GM12878 (cell line): ENCODE measurements at places on chromosomes 12 and 14. TPM values are rescaled to one million over a fixed set of nuclear protein-coding genes. Genes with fewer than 3 reads are reported as not detected.

TMEM260 gene
- polyA plus RNA-seq: 9.6 TPM in 2 replicates

GRCh38 chr12:76768576-76768975, 4.7 kb downstream of the ZDHHC17 start:
- DNase-seq: no peak

DNA sequence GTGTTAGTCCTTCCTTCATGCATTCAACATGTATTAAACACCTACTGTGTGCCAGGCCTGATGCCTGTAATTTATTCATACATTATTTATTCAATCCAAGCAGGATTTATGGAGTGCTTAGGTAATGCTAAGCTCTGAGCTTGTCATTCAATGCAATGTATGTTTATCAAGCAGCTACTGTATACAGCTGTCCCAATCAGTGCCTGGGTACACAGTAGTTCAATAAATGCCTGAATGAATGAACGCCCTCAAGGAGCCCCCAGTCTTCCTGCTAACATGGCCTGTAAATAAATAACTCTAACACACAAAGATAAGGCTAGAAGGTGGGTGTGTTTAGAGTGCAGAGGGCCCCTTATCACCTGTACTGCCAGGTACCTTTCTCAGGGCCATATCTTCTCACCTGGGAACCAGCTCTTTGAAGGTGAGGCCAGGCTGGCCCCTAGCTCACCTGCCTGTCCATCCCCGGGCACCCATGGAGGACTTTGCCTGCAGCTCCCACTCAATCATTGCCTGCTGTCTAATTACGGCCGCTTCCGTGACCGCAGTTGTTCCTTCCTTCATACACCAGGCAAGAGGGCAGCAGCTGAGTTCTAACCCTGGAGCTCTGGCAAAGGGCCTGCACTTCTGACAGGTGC, 20.0 kb upstream of the KDM2B start:
- no peak for DNase-seq

DNA sequence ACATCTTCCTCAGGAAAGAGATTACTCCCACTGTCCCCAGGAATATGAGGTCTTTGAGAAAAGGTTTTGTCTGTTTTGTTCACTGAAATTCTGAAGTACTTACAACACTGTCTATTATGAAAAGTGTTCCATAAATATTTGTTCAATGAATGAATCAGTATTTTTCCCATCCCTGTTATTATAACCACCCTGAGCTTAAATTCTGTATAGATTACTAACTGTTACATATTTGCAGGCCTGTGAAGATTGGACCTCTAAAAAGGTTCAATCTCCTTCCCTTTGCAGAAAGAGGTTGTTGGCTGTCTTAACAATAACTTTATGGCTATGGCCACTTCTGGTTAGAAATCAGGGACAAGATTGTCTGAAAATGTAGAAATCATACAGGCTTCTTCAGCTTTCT, 174.5 kb upstream of the NPAS3 start:
- DNase-seq: no peak

DNA sequence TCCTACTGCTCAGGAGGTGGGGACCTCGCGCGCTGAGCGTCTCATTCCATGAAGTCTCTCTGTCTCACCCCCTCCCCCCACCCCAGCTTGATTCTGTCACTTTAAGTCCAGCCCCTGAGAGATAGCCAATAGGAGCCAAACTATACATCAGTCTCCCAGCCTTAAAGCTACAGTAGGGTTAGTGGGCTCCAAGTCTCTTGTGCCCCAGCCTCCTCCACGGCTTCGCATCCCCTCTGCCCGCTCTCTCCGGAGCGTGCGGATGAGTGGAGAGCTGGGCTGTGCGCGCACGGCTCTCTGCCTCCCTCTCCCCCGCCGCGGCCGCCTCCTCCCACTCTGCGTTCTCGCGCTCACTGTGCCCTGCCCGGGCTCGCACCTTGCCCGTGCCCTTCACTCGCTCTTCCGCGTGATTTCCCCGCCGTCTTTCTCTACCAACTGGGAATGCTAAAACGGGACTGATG, at the start of gene ESRRB:
TSS of gene ESRRB (plus strand) at position 191 of the 458 bp plus-strand sequence. CDS start at position 456, 265 bp downstream.
- DNase-seq: no peak

DNA sequence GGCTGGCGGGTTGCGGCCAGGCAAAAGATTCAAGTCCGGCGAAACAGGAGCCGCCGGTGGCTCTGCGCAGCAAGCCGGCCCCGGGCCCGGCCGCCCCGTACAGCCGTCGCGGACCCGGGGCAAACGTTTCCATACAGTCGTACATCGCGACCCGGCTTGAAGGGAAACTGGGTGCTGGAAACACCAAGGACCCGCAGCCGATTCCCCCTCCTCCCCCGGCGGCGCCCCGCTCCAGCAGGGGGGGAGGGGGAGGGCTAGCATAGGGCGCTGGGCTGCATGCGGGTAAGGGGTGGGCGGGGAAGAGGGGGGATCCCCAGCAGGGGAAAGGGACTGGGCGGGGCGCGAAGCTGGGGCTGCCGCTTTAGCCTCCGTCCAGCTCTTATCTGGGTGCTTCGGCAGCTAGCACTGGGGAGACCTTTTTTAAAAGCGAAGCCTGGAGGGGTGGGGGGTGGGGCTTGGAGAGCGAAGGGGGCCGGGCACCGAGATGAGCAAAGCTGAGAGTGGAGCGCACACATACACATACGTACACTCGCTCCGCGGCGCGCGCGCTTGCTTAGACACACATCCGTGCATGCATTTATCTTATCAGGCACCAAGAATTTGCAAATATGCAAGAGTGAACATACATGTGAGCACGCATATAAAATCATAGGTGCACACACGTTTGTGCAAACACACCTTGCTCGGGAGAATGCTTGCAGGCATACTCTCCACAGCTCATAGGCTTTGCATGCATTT, 11.9 kb downstream of the RARG start:
- DNase-seq: no peak

- no peak for DNase-seq
Measured at GRCh38 chr14:102731101-102731870, 46.0 kb upstream of the TRAF3 start.

- DNase-seq: no peak
Measured at GRCh38 chr12:21248679-21249078, 86.0 kb downstream of the SLCO1A2 start.
